ENCODE measurements at places on chromosomes 3 and 15.

- no peak for DNase-seq
Measured at GRCh38 chr3:108227131-108227530, 4.9 kb upstream of the IFT57 start.

DNA sequence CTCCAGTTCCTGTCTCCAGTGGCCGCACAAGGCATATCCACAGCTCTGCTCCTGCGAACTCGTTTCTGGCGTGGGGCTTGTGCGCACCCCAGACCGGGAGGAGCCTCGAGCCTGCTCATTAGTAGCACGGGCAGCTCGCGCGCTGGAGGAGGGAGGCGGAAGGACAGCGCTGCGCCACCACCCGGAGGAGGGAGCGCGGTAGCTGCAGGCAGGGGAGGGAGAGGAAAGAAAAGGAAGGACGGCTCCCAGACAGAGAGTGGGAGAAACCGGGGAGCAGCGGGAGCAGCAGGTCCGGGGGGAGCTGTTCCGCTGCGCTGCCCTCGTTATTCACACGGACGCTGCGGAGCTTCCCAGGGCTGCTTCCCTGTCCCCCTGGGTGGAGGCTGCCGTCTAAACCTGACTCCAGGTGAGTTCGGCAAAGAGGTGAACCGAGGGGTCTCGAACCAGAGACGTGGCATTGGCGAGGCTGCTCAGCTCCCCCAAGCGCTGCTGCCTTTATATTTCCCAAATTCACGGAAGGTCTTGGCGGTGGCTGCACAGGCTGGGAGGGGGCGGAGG, 121.3 kb upstream of the ZNF717 start:
- peak; percentile 12 for DNase-seq

DNA sequence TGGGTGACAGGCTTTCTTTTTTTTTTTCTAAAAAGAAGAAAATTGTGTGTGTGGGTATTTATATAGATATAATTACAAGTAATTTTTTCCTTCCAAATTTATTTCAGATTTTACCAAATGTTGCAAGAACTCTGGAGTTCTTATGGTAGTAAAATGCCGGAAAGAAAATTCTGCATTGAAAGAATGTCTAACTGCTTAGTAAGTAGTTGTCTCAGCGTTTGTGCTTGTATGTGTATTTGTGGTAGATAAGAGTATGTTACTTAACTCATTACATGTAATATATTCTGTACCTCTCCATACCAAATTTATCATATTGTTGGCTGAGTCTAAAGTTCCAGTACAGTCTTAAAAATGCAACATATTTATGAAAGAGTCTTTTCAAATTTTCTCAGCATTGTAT, 32.3 kb upstream of the ZCWPW2 start:
- no peak for DNase-seq

DNA sequence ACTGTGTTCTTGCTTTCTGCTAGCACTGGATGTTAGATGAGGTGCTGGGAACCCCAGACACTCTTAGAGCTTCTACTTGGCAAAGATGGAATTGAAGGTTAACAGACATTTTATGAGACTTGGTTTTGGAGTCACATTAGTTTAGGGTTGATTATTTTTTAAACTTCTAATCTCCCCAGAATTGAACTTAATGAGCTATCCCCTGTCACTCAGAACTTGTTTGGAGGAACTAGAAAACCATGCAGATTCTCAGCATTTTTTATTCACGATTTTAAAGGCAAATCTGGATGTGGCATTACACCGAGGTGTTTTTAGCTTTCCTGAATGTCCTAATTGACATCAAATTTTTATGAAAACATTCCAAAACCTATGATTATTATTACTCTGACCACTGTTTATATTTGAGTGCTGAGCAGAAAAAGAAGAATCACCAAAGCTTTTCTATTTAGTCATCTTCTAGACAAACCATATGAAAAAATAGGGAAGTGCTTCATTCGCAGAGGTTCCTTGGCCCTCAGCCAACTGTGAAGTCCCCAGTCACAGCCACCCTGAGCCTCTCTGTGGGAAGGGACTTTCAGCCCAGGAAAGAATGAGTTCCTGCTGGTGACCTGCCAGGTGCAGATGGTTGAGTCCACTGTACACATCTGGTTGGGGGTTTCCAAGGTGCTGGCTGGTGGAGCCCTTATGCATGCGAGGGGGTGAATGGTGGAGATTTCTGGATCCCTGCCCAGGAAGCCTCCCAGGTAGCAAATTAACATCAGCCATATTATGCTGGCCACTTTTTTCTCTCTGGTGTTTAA, 196.0 kb upstream of the TOPAZ1 start:
- no peak for DNase-seq

GRCh38 chr15:90009301-90010022, 8.3 kb downstream of the ZNF710 start:
- no peak for DNase-seq

DNA sequence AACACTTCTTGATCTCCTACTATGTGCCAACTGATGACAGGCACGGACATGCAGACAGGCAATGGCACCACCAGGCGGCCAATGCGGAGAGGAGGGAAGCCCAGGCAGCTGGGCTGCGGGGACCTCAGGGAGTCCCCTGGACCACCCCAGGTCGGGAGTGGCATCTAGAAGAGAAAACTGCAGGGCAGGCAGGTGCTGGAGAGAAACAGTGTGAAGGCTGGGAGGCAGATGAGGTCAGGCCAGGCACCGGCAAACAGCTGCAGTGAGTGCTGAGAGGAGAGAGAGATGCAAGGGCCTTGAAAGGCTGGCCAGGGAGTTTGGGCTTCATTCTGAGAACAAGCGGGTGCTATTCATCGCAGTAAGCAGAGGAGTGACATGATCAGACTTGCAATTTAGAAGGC, 29.1 kb downstream of the SLC6A1 start:
- no peak for DNase-seq

GRCh38 chr3:11080492-11080891, 73.8 kb upstream of the HRH1 start:
- peak; percentile 47 for DNase-seq

- no peak for DNase-seq
Measured at GRCh38 chr15:65369651-65370050, 8.2 kb downstream of the IGDCC3 start.

GRCh38 chr3:5657106-5657505, 469.6 kb downstream of the EDEM1 start:
- DNase-seq = no peak

DNA sequence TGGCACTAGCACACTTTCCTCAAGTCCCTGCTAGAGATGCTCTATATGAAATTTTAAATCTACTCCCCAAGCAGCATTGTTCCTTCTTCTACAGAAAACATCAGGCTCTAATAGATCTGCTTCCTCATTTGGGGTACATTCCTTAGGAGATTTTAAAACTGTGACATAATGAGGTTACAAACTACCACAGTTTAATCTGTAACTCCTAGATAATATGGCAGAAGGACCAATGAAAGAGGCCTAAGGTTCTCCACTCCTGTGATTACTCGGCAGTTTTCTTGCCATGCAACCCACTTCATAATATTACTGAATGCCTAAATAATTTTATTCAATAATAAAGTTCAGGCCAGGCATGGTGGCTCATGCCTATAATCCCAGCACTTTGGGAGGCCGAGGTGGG, 16.1 kb downstream of the ZNF106 start:
- DNase-seq = no peak

GRCh38 chr15:39621210-39621609, 40.3 kb downstream of the THBS1 start:
- no peak for DNase-seq

GRCh38 chr3:111859061-111859973, at the start of gene PHLDB2:
PHLDB2 (plus strand) TSS chr3:111859265; CDS start chr3:111884078, 24,813 bp downstream.
- peak; percentile 94 for DNase-seq

- DNase-seq = no peak
Measured at GRCh38 chr3:2661078-2661477, 449.1 kb downstream of the IL5RA start.

GRCh38 chr3:22358334-22358733, 607.3 kb upstream of the ZNF385D start:
- DNase-seq = no peak

DNA sequence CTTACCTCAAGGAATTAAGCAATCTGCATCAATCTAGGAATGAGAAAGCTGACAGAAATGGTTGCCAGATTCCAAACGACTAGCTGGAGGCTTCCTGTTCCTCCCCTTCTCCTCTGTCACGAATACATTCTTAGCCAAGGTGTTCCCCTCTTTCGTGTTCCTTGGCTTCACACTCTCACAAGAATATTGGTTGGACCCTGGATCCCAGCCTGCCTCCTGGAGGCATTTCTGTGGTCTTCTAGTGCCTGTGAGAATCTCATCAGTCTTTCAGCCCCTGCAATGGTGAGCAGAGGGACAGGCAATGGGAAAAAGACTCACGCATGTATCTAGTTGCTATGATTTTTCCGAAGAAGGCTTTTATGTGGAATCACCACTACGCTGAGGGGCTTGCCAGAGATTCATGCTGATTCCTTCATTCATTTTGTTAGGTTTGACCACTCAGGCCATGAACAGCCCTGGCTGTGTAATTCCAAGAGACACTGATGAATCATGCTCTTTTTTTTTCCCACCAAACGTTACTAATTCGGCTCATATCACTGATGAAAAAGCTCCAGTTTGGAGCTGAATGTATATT, 1.6 kb upstream of the P3H2 start:
- no peak for DNase-seq

DNA sequence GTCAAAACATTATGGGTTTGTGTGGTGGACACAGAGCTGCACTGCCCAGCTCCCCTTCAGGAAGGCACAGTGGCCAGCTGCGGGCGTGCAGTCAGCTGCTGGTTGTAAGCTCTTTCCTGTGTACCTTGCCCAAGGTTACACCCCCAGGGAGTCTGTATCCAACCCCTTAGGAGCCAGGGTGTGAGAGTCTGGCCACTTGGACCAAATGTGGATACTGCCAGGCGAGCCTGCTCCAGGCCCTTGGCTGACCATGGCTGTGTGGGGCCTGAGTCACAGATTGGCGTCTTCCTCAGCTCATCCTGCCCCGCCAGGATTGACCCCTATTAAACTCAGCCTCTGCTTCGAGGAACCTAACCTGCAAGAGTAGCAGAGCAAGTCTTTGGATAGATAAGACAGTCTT, 56.9 kb downstream of the ABHD5 start:
- no peak for DNase-seq

DNA sequence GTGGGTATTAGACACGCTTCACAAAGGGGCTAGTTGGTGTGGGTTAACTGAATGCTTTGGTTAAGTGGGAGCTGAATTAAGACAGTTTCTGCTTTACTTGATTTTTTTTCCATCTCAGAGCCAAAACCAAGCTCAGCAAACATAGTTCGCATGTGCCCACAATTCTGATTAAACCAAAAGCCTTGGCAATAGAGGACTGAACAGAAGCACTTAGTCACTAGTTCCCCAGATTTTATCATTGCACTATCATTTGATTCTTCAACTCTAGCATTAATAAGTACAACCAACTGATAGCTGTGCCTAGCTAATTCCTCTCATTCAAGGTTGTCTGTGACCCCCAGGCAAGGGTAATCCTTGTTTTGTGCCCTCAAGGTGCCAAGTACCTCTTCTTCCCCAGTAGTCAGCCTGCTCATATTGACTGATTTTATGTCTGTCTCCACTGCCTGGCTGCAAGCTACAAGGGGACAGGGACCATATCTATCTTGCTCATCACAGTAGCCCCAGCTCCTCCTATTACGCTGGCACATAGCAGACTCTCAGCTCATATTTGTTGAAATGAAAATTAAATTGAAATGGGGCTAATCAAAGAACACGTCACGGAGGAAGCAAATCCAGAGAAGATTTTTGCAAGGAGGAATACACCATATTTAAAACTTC, 9.9 kb upstream of the ARHGEF3 start:
- DNase-seq = peak; percentile 41

DNA sequence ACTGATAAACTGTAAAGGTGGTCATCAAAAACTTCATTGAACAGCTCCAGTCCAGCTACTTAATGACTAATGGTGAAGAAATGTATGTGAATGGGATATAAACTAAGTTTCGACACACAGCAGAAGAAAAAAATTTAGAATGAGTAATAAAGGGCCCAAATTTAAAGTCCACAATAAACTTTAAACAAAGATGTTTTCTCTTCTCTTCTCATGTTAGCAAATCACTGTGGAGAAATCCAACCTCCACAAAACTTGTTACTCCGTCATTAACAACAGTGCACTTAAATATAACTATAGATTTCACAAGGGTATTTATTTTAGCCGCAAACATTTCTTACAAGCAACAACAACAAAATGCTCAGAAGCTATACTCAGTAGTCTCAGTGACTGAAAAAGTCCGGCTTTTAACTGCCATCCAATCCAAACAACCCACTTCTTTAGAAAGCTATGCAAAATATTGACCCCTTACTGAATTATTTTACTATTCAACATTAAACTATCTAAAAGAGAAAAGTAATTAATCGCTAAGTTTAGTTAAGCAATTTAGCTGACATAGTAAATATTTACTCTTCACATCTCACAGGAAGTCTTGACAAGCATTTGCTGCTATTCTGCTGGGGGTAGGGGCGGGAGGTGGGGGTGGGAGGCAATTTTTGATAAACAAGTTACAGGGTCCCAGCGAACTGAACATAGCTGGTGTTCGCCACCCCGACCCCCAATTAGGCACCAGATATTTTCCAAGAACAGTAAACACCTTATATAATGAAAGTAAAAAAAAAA, 2.4 kb downstream of the IGF2BP2 start:
- peak; percentile 87 for DNase-seq

DNA sequence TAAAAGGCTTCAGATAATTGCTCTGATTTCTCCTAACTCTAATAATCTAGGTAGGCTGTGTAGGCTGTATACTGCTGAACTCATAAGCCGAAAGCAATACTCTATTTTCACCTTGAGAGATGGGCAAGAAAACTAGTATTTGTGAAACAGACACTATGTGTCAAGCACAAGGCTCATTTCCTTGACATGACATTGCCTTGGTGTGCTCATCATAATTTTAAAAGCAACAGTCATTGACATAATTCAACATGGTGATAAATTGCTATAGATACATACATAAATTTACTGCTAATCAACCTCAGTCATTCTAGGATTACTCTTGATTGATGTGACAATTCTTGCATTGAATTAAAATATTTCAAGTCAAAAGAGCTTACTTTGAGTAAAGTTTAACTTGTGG, 304.7 kb downstream of the CNTN3 start:
- DNase-seq = no peak

DNA sequence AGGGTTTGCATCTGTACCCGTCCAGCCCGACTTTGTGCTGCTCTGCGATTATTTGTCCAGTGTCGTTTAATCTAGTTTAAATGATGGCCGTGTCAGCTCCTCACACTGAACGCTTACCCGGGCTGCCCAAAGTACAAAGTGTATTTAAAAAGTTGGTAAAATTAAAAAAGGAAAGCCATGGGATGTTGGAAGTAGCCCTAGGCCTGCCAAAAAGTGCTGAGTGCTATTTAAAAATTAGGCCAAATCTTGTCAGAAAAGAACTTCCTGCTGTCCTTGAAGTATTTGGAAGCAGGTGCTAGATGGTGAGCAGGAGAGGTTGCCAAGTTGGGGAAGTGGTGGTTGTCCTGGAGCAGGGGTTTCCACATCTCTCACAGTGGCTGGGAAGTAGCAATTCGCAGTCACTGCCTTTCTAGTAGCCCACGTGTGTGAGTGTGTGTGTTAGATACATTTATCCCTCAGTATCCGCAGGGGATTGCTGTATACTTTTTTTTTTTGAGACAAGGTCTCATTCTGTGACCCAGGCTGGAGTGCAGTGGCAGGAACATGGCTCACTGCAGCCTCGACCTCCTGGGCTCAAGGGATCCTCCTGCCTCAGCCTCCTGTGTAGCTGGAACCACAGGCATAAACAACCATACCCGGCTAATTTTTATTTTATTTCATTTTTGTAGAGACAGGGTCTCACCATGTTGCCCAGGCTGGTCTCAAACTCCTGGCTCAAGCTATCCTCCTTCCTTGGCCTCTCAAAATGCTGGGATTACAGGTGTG, 664 bp downstream of the PPCDC start:
- peak; percentile 18 for DNase-seq

Measured in bronchial epithelial cell (primary cell).